ENCODE measurements at places on chromosomes 13 and 19.

DNA sequence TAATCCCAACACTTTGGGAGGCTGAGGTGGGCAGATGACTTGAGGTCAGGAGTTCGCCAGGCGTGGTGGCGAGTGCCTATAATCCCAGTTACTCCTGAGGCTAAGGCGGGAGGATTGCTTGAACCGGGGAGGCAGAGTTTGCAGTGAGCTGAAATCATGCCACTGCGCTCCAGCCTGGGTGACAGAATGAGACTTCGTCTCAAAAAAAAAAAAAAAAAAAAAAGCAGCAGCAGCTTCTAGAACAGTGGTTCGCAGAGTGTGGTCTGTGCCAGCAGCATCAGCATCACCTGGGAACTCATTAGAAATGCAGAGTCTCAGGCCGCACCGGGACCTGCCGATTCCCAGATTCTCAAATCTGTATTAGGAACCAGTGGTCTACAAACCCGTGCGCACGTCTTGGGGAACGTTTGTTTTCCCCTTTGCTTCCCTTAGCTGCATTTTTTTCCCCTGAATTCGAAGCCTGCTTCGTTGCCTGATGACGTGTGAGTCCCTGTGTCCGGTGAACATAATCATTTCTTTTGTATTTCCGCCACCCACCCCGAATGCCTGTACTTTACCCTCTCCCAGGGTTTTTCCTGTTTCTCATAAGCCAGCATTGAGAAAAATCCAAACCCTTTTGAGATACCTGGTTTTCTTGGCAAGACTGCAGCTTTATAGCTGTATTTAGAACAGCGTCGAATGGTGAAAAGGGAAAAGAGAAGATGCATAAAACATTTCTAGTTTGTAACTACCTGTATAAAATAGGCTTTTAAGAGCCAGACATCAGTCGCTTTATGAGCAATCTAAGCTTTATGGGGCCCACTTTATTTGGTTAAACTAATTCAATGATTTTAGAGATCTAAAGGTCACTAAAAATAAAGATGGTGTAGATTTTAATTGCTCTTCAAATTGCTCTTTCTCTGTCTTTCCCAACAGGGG is 49.8 kb downstream of the BICRA start:
- DNase-seq: no peak

- DNase-seq: no peak
Observed at GRCh38 chr19:1904860-1905109, 414 bp upstream of the ADAT3 start.

- DNase-seq: no peak
Observed at GRCh38 chr13:79402074-79402635, 3.9 kb downstream of the RBM26 start.

GRCh38 chr13:22176968-22177520 is 506.2 kb downstream of the FGF9 start:
- no peak for DNase-seq

DNA sequence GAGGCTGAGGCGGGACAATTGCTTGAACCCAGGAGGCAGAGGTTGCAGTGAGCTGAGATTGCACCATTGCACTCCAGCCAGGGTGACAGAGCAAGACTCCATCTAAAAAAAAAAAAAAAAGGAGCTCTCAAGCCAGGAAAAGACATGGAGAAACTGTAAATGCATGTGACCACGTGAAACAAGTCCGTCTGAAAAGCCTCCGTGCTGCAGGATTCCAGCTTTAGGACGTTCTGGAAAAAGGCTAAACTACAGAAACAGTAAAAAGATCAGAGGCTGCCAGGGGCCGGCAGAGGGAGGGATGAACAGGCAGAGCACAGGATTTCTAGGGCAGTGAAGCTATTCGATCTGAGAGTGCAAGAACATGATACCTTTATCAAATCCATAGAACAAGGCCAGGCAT is 40.7 kb upstream of the NDUFS7 start:
- no peak for DNase-seq

- DNase-seq: no peak
Observed at GRCh38 chr19:34577056-34577455, 95.5 kb downstream of the WTIP start.

DNA sequence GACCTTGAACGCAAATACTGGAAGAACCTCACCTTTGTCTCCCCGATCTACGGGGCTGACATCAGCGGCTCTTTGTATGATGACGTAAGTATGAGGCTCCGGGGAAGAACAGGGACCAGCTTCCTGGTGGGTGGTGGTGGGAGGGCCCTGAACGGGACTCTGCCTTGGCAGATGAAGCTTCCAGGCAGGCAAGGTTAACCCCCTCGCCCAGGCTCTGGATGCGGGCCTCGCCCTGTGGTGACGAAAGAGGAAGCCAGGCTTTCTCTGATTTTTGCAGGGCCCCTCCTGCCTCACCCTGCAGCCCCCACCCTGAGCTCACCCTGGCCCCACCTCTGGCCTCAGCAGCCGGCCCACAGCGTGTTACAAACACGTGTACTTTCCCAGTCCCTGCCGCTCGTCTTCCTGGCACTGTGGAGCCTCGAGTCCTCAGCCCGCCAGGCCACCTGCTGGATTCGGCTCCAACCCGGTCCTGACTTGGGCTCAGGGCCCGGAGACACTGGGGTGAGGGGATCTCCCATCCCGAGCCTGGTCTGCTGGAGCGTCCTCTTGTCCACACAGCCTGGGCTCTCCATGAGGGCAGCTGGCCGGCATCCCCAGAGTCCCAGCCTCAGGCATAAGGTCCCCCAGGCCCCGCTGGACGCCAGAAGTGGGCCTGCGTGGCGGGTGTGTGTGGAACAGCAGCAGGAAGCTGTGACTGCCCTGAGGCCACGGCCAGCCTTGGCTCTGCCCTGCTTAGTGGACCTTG is 72.4 kb downstream of the KDM4B start:
- DNase-seq: no peak

DNA sequence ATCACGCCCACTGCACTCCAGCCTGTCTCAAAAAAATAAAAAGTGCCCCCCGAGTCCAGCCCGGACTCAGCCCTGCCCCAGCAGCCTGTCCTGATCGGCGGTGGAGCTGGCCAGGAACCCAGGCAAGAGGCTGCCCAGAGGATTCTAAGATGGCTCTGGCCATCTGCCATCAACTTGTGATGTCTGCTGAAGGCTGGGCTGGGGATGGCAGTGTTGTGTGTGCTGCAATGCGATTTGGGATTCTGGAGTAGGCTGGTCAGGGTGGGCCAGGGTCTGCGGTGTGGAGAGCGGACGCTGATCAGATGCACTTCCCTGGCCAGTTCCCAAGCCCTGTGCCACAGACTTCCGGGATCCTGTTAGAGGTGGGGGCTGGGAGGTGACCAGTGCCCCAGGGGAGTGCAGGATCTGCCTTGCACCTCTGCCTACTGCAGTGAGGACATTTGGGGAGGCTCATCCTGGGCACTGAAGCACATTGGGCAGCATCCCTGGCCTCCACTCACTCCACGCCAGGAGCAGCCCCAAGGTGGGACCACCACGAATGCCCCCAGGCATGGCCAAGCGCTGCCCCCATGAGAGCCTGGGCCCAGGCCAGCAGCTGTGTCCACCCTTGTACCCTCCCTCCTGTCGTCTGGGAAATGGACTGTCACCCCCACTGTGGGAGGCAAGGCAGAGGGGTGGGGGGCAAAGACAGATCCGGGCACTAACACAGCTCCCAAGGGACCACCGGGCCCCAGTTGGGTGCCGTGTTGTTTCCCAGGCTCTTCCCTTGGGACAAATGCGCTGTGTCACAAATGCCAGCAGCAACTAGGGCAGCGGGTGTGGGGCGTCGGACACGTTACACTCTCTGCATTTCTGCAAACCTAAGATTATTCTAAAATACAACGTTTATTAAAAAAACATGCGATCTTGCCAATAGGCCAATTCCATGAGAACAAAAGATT is 3.4 kb upstream of the TBXA2R start:
- no peak for DNase-seq

DNA sequence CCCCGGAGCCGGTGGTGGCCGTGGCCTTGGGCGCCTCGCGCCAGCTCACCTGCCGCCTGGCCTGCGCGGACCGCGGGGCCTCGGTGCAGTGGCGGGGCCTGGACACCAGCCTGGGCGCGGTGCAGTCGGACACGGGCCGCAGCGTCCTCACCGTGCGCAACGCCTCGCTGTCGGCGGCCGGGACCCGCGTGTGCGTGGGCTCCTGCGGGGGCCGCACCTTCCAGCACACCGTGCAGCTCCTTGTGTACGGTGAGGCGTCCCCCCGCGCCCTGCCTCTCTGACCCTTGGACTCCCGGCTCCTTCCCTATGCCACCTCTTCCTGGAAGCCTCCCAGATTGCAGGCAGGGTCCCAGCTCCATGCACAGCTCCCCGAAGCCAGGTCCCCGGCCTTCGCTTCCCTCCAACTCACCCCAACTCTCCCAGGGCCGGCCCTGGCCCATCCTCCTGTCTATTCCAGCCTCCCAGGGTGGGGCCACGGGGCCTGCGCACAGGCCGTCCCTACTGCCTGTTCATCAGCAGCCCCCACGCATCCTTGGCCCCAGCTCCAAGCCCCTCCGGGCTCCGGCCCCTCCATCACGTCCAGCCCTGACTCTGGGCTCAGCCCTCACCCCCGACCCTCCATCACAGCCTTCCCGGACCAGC is 1.7 kb downstream of the MADCAM1 start:
- peak; percentile 32 for DNase-seq

DNA sequence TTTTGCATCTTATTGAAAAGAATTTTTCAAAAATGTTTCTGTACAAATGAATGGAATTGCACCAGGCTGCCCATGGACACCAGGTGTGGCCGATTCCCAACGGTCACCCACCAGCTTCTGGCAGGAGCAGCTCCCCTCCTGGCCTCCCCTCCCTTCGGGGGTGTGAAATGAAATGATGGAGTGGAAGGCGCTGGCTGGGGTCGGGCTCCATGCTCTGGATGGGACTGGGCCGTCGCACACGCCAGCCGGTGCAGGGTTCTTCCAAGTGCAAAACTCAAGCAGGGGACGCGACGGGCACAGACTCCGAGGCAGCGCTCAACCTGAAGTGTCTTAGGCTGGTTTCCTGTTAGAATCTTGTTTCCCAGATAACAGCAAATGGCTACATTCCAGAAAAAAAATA is 21.9 kb downstream of the C19orf44 start:
- DNase-seq: no peak

GRCh38 chr19:10660346-10660745 is 6.2 kb downstream of the ILF3 start:
- no peak for DNase-seq

- no peak for DNase-seq
Observed at GRCh38 chr13:63773476-63773875, 2357.8 kb upstream of the PCDH20 start.

GRCh38 chr13:99677116-99677951 is 176.1 kb downstream of the TM9SF2 start:
- DNase-seq: no peak

DNA sequence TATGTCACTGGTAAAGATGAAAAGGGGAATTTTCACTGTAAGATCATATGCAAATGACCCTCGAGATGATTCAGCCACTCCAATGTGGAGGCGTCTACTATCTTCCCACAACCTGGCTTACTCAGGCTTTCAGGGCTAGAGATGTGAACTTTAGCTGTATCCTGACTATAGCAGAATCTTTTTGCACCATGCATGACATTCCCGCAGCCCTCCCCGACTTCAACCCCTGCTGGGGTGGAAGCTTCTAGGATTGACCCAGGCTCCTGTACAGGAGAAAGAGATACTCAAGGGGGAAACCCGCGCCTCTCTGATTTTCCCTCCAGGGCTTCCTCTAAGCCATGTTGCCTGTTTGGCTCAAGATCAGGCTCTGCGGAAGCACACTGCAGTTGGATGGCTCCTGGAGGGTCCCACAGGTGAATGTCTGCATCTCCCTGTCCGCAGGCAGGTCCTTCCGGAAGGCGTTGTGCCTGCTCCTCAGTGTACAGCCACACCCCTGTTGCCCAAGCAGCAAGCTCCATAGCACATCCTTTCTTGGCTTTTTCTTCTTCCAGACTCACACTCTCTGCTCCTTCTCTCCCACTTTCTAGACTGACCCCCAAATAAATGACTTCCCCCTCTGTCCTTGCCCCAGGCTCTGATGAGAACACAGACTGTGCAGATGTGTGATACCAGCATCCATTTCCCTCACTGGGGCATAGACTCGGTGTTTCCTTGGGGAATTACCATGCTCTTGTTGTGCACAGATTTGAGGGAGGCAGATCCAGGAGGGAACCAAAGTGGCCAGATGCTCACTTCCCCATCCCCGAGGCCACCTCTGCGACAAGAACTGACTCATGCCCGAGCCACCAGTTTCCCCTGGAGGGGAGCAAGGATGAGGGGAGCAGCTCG is 29.1 kb upstream of the POP4 start:
- DNase-seq: no peak

- no peak for DNase-seq
Observed at GRCh38 chr13:60662595-60662994, 265.6 kb downstream of the TDRD3 start.

DNA sequence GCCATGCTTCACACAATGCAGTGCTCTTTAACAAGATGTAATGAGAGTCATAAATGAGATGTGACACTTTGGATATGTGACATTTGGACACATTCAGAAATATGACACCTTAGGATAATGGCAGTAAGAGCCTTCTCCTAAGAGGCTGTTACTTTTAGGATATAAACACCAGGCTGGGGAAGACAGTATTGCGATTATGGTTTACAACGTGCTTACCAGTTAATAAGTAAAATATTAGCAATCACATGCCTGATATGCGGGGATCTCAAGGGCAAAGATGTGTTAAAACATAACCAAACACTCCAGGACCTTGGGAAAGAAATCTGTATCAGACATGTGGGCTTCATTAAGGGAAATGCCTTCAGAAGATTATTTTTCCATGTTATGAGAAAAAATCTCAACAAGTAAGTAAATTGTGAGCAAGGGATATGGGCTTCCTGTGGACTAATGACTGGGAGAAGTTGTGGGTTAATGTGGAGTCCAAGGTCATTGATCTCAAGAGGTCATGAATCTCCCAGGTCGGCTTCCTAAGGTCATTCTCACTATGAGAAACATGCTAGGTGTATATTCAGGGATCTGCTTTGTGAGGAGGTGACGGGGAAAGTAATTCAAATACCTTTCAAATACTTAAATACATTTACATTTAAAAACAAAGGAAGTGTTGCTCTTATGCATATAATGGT is 105.3 kb downstream of the STARD13 start:
- DNase-seq: no peak

GRCh38 chr13:79222427-79223205 is 183.4 kb downstream of the RBM26 start:
- DNase-seq: no peak

DNA sequence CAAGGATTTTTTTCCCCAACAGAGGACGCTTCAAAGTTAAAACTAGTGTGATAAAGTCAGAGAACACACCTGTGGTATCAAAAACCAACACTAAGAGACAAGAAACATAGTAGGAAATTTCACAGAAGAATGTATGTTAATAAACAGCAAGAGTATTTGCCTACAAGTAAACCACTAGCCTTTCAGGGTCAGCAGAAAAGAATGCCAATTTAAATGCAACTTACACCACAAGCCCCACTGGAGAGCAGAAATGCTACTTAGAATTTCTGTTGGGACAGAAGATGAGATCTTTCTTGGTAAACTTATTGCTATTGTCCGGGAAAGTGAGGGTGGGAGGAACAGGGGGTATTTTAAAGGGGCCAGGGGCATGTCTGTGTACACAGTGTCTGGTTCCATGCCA is 68.6 kb downstream of the STK24 start:
- DNase-seq: no peak

GRCh38 chr19:7257148-7258040 is 36.8 kb downstream of the INSR start:
- no peak for DNase-seq
